ENCODE measurements at places on chromosomes 5 and 9.

GRCh38 chr9:114779352-114779845 lies 26.4 kb downstream of the TNFSF15 start:
- DNase-seq = no peak

GRCh38 chr5:150507474-150508276 lies at the start of gene NDST1:
NDST1 (plus strand) TSS chr5:150508131; CDS start chr5:150521255, 13,124 bp downstream.
- DNase-seq = no peak

DNA sequence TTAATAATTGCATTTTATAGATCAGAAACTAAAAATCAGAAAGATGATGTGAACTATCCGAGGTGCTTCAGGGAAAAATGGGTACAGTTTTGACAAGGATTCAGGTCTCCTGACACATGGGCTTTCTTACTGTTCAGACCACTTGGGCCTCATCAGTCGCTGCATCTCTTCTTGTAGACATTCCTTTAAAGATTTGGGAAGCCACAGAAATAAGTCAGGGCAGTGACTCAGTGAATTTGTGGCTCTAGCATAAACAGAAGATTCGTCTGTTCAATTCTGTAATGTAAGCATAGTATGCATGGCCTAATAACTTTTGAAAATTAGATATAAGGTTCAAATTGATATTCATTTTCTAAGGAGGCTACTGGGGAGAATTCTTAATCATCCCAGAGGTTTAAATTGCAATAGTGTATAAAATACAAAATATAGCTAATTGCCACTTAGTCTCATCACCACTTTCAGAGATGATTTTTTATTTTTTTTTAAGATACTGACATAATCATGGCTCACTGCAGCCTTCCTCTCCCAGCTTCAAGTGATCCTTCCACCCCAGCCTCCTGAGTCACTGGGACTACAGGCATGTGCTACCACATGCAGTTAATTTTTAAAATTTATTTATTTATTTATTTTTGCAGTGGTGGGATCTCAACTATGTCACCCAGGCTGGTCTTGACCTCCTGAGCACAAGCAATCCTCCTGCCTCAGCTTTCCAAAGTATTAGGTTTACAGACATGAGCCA lies 48.9 kb downstream of the RASEF start:
- no peak for DNase-seq

DNA sequence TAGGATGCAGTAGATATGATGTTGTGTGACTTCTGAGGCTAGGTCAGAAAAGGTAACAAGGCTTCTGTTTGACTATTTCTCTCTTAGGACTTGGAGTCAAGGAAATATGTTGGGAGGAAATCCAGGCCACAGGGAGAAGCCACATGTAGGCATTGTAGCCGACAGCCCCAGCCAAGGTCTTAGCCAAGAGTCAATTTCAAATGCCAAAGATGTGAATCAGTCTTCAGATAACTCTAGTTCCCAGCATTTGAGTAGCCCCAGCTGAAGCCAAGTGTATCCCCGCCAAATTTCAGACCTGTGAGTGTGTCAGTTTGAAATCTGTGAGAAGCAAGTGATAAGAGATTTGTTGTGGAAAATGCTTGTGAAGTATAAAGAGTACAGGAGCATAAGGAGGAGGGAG lies 38.1 kb upstream of the ISL1 start:
- no peak for DNase-seq

- no peak for DNase-seq
Measured at GRCh38 chr5:158958021-158958994, 141.4 kb downstream of the EBF1 start.

- no peak for DNase-seq
Measured at GRCh38 chr5:73319036-73319435, 129.5 kb downstream of the FOXD1 start.

DNA sequence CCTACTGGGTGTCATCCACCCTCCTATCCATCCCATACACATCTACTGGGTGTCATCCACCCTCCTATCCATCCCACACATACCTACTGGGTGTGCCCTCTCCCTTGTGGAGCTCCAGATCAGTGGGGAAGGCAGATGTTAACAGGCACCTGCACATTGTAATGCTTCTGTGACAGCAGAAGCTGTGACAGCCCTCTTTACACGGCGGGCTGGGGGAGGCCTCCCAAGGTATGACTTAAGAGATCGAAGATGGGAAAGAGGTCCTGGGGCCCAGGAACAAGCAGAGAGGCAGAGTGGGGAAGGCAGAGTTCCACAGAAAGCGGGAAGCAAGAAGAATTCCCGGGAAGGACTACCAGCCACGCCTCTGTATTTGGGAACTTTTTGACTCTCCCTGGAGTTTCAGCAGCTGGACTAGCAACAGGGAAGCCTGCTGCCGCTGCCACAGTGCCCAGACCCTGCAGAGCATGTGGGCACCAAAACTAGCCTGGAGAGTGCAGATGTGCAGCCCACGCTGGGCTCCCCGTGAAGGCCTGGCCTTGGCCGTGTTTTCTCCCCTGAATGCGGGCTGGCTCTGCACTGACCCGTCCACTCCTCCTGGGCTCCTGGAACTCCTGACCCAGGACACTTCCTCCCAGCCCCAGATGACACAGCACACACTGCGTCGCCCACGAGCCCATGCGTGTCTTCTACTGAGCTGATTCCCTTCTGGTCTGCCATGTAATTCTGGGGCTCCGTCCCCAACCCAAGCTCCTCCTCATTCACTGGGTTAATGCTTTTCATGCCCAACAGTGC lies 9.3 kb downstream of the TOR1A start:
- no peak for DNase-seq

- no peak for DNase-seq
Measured at GRCh38 chr9:72808446-72808768, 144.4 kb downstream of the ALDH1A1 start.

GRCh38 chr5:167877924-167878323 lies 413.5 kb upstream of the WWC1 start:
- DNase-seq = no peak

- no peak for DNase-seq
Measured at GRCh38 chr9:94767331-94768072, 41.0 kb downstream of the AOPEP start.

- no peak for DNase-seq
Measured at GRCh38 chr5:146426853-146427618, 20.1 kb upstream of the TCERG1 start.

- no peak for DNase-seq
Measured at GRCh38 chr5:163439092-163439425, 1.7 kb downstream of the CCNG1 start.

DNA sequence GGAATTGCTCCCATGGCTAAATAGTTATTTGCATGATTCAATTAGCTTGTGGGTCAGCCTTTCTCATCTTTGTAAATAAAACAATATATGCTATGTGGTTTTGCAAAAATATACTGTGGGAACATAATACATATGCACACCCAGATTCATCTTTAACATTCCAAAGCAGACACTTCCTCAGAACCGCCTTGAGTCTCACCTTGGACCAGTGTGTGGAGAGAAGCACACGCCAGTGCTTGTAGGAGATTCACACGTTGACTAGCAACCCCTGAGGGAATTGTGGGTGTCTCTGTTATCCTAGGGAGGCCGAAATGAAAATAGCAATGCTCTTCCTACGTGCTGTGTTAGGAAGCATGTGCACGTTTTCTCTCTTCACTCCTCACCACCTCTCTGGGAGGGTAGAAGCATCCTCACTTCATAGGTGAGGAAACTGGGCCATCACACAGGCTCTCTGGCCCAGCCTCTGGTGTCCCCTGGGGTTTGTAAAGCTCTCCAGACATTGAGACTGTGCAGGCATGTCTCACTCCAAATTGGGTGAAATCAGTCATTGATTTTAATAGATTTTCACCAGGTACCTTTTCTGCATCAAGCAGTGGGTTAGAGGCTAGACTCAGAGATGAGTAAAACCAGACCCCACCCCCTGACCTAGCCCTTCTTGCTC lies 221.7 kb downstream of the PBX3 start:
- no peak for DNase-seq

DNA sequence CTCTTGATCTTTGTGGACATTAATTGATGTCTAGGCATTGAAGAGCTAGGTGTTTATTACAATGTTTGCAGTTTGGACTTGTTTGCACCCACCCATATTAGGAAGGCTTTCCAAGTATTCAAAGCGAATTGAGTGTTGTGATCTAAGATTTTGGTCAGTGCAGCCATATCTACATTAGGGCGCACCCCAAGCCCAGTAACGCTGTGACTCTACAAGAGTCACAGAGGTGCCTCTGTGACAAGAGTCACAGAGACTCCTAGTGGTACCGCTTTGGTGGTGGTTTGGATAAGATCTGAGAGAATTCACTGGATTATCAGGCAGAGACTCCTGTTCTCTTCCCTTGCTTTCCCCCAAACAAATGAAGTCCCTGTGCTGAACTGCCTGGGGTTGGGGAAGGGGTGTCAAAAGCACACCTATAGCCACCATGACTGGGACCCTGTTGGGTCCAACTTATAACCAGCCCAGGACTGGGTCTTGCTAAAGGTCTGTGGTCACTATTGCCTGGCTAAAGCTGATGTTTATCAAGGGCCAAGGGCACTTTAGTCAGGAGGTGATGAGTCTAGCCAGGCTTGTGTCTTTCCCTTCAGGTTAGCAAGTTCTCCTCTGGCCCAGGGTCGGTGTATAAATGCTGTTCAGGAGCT lies 114.1 kb upstream of the RIOK2 start:
- DNase-seq = no peak

GRCh38 chr5:64331597-64332277 lies 166.1 kb downstream of the RNF180 start:
- no peak for DNase-seq

DNA sequence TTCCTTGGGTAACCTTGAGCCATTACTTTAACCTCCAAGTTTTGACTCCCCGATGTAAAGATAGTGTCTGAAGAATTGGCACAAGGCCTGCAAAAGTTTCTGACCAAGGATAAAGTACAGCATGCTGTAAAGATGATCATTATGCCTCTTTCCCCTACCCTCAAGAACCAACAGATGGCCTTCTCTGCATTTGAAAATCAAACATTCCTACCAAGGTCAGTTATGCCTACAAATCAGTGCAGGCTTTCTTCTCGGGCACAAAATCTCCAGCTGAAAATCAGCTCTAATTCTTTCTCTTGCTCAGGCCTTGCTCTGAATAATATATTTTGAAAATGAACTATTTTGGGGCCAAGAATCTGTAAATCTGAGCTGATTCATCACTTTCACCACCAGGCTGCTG lies 59.7 kb downstream of the PPP2R2B start:
- no peak for DNase-seq

DNA sequence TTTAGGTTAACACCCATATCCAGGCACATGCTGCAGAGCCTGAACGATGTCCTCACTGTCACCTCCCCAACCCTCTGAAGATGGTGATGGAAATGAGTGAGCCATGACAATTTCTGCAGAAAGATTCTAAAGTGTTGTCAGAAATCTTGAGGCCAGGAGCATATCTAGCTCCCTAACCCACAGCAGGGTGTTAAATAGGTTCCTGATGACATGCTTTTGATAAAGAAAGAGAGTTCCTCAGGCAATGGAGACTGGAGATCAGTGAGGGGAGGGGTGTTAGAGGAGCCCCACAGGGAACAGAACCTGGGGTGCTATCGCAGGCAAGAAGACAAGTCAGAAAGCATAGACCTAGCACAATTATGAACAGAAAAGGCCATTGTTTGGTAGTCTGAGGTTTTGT lies 95.7 kb downstream of the ENC1 start:
- no peak for DNase-seq

- peak; percentile 16 for DNase-seq
Measured at GRCh38 chr9:73219985-73220626, 68.4 kb downstream of the ANXA1 start.

GRCh38 chr5:54229041-54229780 lies 81.2 kb downstream of the ARL15 start:
- DNase-seq = peak; percentile 73

DNA sequence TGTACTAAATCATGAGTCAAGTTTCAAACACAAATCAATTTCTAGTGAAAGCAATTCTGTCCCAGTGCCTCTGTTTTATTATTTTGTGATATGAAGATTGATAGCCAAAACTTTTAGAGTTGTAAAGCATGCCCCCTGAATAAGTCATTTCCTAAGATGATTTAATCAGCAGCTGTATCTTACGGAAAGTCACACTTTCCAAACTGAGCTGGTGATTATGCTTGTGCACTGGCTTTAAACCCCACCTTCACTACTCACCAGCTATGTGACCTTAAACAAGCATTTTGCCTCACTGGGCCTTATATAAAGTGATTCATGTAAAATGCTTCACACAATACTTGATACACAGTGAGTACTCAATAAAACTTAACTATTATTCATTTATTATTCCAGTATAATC lies 78.1 kb downstream of the EDIL3 start:
- no peak for DNase-seq

DNA sequence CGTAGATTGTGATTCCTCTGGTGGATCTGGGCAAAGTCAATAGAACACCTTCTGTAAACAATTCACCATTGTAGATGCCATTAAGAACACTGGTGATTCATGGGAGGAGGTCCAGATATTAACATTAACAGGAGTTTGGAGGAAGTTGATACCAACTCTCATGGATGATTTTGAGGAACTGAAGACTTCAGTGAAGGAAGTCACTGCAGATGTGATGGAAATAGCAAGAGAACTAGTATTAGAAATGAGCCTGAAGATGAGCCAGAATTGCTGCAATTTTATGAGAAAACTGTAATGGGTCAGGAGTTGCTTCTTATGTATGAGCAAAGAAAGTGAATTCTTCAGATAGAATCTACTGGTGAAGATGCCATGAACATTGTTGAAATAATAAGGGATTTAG lies 26.9 kb downstream of the TCERG1 start:
- DNase-seq = no peak

DNA sequence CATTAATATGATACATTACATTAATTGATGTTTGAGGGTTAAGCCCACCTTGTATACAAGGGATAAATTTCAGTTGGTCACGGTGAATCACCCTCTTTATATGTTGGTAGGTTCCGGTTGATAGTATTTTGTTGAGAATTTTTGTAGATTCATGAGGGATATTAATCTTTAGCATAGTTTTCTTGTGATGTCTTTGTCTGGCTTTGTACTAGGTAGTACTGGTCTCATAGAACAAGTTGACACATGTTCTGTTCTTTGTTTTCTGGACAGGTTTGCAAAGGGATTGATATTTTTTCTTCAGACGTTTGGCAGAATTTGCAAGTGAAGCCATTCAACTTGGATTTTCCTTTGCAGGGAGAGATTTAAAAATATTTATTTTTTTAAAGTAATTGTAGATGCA lies 49.1 kb upstream of the CLK4 start:
- DNase-seq = no peak

GRCh38 chr9:35728041-35728971 lies 3.7 kb downstream of the TLN1 start:
- peak; percentile 47 for DNase-seq
